ENCODE measurements at places on chromosomes 7 and 10.

DNA sequence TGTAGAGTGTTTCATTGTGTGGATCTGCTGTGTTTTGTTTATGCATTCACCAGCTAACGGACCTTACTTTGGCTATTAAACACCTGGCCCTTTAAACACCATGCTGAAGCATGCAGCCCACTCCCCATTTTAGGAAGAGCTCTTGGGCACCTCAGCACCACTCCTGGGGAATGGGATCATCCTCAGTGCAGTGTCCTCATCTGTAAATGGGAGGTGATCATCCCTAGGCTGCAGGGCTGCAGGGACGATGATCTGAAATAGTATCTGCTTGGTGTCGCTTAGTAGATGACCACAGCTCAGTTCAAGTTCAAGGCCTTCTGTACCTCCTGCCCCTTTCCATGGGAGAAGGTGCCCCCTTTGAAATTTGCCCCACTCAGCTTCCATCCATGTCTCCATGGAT, 229.9 kb downstream of the TCF7L2 start:
- no peak for DNase-seq

DNA sequence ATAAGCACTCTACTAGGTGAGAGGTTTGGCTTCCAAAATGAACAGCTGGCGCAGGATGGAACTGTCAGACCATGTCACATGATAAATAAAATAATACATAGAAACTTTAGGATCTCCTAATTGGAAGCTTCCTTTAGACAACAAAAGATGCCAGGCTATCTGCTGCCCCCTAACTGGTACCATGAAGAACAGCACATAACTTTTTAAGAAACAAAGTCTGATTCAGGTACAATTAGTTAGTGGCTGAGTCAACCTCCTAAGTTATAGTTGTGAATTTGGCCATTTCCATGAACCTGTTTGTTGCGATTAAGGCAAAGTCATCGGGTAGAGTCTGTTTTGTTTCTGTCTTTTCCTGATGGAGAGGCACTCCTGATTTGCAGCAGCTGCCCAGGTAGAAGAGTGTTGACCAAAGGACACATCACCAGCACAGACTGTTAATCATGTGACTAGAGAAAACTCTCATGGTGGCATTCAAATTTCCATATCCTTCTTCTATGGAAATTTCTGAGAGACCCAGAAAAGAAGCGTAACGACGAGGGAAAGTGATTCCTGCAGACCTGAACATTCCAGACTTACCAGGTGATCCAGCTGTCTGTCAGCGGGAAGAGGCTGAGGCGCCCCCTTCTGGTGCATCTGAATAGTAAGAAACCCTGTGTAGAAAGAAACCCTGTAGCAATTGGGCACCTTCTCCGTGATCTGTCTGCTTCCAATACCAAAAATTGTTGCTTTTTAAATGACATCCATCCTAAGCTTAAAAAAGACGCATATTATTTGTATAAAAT, 8.6 kb upstream of the INHBA start:
- no peak for DNase-seq

DNA sequence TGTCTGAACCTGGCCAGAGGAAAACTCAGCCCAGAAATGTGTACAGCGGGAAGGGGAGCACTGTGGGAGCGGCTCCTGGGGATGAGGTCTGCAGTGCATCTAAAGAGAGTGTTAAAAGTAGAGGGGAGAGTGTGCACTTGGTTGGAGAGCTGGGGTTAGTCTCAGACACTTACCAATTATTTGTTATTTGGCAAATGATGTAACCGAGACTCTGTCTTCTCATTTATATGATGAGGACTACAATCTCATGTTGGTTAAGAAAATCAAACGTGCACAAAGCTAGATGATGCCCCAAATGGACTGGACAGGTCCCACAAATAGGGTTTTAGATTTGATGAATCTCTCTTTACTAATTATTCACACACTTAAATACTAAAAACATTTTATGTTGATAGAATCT, 962.4 kb downstream of the GATA3 start:
- no peak for DNase-seq

- no peak for DNase-seq
Measured at GRCh38 chr7:155750255-155751125, 61.8 kb downstream of the SHH start.

- DNase-seq = no peak
Measured at GRCh38 chr10:484441-484924, 205.0 kb downstream of the DIP2C start.

DNA sequence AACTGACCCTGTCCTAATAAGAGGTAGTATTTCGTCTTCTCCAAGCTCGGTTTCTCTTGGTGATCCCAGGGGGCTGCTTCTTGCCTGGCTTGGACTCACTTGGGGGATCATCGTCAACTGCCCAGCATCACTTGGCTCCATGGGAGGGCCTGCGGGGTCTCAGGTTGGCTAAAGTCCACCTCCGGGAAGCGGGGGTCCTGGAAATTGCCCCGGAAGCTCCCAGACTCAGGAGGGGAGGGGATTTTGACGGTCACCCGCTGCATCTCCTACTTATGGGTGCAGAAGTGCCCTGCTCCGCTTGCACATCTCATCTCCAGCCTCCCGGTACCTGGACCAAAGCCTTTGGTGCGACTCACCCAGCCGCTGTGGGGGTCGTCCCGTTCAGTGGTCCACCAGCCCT, 18.7 kb downstream of the KCNK18 start:
- DNase-seq = no peak

DNA sequence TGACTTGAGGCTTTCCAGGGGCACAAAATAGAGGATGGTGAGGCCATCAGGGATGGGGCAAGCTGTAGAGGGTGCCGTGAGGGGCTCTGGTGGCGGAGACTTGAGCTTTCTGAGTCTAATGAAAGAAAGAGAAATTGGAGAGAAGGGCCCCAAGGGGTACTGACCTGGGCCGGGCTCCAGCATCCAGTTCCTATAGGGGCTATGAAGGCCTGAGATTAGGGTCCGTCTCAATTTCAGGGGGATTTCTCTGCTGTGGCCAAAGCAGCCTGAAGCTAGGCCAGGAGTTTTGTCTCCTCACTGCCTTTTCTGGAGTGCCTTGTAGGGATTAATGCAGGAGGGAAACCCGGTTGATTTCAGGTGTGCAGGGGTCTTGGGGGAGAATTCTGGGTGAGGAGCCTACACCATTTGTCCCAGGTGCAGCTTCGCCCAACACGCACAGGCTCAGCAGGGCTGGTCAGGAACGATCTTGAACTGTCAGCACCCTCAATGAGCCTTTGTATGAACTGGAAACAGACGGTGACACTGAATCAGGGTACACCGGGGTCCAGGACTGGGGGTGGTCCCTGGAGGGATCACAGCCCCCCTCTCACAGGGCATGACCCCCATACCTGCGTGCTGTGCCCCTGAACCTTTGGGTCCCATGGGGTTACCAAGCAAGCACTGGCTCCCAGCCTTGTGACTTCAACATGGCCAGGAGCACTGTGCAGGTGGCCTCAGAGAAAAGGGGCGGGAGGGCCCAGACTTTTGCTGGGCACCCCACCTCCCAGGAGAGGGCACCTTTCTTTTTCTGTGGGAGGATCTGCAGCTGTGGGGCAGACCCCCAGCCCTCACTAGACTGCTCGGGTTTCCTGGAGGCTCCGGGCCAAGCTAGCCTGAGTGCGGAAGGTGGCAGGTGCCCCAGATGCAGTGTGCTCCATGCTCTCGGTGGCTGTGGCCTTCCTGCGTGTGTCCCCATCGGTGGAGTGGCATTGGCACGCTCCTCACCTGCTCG, 122.9 kb upstream of the RET start:
- no peak for DNase-seq

DNA sequence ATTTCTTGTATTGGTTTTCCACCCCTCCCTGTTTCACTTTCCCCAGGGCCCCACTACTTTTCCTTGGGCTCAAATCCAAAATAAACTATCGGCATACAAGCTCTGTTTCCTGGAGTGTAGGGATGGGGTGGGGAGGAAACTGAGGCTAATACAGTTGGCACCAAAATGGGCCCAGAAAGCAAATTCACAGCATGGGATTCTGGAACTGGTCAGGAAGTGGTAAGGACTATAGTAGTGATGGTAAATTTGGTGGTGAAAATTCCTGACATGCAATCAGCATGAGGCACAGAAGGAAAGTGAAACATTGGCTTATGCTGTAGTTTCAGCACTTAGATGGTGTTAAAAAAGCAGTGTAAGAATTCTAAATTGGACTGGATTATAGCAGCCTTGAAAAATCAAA, 8.7 kb upstream of the SAMD9L start:
- DNase-seq = no peak

DNA sequence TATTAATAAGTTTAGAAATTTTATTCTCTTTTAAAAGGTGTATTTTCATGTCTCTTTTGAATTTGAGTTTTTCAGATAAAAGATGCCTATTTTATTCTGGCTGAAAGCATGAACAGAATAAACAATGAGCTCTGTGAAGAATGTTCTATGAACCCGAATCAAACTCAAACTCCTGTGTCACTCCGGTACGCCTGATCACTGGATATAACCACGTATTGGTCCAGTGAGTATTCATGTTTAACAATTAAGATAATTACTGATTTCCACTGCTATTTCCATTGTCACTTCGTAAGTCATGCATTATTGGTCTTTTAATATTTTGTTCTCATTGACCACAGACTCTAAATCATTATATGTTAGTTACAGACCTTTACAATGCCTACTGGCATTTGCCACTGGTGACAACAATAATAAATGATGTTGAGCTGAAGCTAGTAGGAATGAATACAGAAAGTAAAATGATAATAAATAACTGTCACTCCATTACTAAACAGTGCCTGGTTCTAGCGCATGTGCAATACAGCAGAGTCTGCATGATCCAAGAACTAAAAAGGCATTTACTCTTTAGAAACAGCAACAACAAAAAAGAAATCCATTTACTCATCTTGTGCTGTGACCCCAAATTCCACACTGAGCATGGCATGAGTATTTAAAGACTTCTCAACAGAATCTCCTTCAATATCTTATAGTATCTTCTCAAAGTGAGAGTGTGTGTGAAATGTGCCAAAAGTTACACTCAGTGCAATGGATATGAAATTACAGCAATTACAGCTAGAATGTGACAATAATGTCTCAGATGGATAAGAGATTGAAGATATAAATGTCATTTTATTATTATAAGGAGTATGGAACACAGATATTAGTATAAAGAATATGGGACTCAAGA, 827.0 kb upstream of the LRRTM3 start:
- no peak for DNase-seq

GRCh38 chr7:139127648-139128047, 18.1 kb upstream of the ZC3HAV1 start:
- DNase-seq = no peak

- no peak for DNase-seq
Measured at GRCh38 chr7:31129067-31129466, 77.0 kb downstream of the ADCYAP1R1 start.

DNA sequence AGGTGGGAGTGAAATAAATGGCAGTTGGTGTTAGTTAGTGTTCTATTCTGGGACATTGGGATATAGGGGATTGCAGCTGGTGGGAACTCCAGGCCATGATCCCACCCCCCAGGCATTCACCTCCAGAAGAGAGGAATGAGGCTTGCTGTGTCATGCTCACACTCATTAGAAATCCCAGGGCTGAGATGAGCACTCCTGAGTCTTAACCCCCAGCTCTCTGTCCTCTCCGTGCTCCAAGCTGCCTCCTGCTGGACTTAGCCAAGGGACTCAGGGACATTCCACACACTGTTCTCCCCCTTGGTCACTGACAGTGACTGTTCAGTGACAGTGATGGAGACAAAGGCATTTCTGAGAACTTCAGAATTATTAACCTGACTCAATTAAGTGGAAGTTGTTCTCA, 21.5 kb downstream of the CYP26A1 start:
- DNase-seq = no peak

- DNase-seq = no peak
Measured at GRCh38 chr10:69659241-69660038, 29.4 kb downstream of the FAM241B start.

- DNase-seq = no peak
Measured at GRCh38 chr10:86671419-86671818, 3.1 kb downstream of the LDB3 start.

DNA sequence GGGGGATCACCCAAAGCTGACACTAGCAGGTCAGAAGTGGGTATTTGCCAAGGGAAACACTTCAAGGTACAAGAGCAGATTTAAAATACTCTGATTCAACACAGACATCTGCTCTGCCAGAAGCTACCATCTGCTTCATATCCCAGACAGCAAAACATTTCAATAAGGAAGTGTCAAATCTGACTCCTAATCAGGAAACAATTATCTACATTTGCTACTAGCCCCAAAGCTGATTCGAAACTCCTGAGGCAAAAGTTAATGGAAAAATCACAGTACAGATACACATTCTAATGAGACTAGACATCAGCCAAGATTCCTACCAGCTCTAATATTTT, 48.9 kb downstream of the PARD3 start:
- DNase-seq = no peak

- DNase-seq = no peak
Measured at GRCh38 chr7:5452937-5453540, 29.4 kb upstream of the TNRC18 start.

- DNase-seq = no peak
Measured at GRCh38 chr10:44362866-44363711, 21.8 kb downstream of the CXCL12 start.

GRCh38 chr7:129317450-129317849, 92.6 kb downstream of the AHCYL2 start:
- no peak for DNase-seq

DNA sequence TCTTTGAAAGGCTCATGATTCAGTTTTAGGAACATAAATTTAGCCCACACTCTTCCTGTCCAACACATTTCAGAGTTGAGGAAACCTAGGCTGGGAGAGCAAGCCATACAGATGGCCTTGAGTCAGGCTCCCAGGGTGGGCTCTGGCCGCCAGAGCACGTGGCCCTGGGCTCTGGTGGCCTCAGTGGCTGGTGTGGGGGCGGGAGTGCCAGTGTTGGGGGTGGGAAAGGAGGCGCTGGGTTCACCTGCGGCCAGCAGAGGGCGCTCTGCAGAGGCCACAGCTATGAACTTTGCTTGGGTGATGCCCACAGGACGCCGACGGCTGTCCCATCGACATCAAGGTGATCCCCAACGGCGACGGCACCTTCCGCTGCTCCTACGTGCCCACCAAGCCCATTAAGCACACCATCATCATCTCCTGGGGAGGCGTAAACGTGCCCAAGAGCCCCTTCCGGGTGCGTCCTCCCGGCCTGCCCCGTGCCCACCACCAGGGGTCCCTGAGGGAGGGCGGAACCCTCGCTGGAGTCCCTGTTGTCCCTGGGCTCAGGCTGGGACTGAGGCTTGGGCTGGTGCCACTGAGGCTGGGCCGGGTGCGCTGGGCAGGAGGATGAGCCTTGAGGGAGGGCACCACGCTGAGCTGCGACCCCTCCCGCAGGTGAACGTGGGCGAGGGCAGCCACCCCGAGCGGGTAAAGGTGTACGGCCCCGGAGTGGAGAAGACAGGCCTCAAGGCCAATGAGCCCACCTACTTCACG, 11.9 kb downstream of the FLNC start:
- no peak for DNase-seq

GRCh38 chr10:43237631-43238446, 29.0 kb downstream of the RASGEF1A start:
- no peak for DNase-seq

Data from mammary epithelial cell (primary cell).